ENCODE measurements at places on chromosomes 5 and 9.

GRCh38 chr5:79694183-79694582 is 4.5 kb downstream of the CMYA5 start:
- no peak for DNase-seq

- DNase-seq = no peak
These were observed 294.6 kb upstream of the SLC24A2 start for GRCh38 chr9:20083390-20083789.

- DNase-seq = no peak
These were observed 2.4 kb downstream of the BBLN start for GRCh38 chr9:128162215-128163026.

DNA sequence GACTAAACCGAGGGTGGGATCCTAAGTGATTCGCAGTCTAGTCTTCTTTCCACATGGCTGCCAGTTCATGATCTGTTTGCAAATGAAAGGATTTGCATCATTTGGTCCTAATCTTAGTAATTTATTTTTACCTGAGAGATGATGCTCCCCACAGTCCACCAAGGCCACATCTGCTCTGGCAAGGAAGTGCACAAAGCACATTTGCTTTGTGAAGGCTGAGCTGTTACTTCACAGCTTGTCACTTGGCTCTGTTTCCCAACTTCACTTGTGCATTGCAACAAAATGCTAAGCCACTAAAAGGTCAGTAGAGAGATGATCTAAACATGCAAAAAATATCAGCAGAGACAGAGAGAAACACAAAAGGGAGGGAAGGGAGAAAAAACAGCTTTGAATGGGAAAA is 128.5 kb upstream of the VLDLR start:
- DNase-seq = no peak

- no peak for DNase-seq
These were observed 10.8 kb downstream of the OR13J1 start for GRCh38 chr9:35859310-35859989.

GRCh38 chr5:126460977-126461376 is 37.8 kb downstream of the GRAMD2B start:
- no peak for DNase-seq

- peak; percentile 65 for DNase-seq
These were observed 79.2 kb upstream of the HSPA9 start for GRCh38 chr5:138654281-138654867.

DNA sequence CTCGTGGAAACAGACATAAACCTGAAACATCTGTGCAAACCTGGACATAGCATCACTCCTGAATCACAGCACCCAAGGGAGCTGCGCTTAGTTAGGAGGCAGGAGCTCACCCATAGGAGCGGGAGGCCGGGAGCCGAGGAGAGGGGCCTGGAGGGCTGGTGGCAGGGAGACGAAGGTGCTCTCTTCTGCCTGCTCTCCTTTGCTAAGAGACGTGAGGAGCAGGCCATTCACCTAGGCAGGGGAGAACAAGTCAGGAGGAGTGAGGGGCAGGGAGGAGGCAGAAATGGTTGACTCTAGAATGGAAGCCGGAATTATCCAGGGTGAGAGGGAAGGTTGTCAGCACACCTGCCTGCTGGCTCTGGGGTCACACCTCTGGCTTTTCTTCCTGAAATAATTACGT is 398.4 kb upstream of the IRX2 start:
- DNase-seq = no peak

GRCh38 chr5:96340357-96340756 is 92.7 kb downstream of the PCSK1 start:
- DNase-seq = no peak

DNA sequence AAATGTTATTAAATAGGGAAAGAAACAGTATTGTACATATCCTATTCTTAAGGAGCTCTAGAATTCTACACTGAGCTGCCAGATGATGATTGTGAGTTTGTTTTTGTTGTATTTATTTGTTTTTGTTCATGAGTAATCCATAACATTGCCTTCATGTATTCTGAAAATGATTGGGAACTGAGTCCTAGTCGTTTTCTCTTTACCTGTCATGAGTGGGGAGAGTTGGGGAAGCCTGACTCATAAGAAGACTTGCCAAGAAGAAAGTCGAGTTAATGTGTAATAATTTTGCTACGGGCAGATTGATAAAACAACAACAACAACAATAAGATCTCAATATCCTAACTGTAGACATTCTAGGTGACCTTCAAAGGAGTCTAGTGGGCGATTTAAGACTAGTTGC is 103.8 kb downstream of the ANKRD55 start:
- DNase-seq = no peak

DNA sequence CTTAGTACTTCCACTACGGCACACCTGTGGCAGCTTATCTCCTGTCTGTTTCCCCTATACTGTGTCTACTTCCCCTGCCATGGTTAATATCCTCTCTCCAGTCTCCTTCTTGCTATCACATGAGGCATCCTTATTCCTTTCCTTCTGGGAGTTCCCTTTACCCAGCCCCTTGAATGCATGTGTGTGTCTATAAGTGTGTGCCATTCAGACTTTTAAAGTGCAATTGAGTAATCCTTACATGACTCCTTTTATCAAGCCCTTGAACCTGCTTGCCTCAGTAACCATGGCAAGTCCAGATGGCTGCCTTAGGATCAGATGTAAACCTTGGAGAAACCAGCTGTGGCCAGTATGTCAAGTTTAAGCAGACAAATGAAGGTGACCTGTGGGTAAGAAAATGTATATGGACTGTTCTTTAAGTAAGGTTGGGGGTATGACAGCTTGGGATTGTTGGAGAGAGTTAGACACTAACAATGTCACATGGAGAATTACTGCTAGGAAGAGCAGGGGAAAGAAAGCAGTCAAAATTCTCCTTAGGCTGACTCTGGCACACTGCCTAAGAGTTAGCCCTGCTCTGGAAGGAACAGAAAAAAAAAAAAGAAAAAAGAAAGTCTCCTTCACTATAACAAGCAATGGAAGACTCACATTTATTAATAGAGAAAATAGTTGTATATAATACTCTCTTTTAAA is 142.1 kb downstream of the HINT1 start:
- DNase-seq = no peak

DNA sequence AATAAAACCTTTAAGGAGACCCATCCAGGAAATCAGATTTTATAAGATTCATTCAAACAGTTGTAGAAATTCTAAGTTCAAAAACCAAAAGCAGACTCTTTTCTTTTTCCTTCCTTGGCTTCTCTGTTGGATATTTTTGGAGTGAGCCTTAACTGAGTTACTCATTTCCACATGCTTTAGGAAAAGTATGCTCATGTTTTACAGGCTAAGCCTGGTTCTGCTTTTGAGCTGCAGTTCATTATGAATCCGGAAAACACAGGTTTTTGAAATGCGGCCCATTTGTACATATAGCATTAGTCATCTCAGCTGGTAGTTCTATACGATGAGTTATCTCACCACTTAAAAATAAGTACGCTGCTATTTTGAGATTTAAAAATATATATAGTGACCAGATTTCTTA is 156.6 kb upstream of the DMRT1 start:
- DNase-seq = no peak

- no peak for DNase-seq
These were observed 10.5 kb downstream of the LHX6 start for GRCh38 chr9:122218071-122218934.

GRCh38 chr5:139910901-139911300 is 115.3 kb downstream of the PSD2 start:
- DNase-seq = no peak

DNA sequence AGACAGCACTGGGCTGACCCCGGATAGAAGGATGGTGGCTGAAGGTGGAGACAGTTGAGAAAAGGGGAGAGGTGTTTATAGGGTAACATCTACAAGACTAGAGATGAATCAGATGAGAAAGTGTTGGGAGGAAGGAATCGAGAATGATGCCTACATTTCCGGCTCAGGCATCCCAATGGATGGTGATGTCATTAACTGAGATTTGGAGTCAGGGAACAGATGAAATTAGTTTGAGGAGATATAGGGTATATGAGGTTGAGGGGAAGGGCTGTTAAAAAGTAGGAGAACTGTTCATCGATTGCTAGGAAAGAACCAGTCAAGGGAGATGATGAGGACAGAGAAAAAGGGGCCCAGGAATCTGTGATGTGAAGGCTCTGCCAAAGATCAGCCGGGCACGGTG is 24.7 kb upstream of the IQGAP2 start:
- DNase-seq = no peak

DNA sequence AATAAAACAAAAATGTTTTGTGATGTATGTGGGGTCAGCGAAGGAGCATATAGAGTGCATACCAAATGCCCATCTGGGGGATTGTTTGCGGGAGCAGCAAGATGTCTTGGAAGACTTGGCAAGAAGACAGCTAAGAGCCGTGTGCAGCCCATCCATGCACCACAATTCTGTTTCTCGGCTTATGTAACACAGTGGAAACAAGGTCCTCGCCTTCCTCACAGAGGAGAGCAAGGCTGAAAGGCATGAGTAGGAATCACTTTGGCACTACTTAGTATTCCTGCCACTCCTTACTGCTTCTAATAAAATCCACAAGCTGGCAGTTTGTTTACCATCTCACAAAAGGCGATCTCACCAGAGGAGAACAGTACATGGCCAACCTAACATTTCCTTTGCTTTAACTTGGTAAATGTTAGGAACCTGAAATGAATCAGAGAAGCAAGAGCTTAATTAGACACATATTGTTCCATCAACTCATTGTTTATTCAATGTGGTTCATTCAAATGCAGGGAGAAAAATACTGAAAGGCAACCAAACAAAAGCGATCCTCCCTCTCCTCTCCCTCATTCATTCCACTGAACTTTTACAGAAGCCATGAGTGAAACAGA is 648.1 kb downstream of the ACTL7B start:
- no peak for DNase-seq

DNA sequence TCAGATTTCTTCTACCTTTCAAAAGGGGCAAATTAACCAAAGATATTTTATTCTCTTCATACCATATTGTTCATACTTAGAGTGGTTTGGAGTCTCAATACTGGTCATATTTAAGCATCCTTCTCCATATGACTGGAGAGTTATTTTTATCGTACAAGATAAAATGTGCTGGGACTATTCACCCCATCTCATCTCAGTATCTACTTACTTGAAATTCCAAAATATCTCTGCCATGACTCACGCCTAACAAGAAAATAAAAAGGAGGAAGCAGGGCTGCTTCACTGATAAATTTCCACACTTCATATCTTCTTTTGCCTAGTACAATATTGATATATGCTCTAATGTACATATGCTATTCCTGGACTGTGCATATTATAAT is 277.9 kb upstream of the CDH9 start:
- no peak for DNase-seq

- no peak for DNase-seq
These were observed 140.0 kb downstream of the EPB41L4A start for GRCh38 chr5:112279082-112279481.

DNA sequence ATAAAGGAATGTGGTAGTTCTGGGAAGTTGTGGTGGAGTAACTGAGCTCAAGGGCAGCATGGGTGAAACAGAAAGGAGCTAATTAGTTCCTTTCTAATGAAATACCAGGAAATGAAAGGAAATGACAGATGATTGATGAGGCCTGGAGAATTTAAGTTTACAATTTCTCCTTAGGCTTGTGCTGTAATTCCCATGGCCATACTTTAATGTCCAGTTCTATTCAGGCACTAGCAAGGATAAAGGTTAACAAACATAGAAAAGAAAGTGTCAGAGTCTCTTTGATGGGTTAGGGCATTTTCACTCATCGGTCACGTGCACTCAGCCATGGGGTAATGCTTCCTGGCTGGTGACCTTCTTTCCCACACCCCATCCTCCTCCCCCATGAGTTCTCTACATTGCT is 70.3 kb downstream of the CTSL start:
- DNase-seq = no peak

DNA sequence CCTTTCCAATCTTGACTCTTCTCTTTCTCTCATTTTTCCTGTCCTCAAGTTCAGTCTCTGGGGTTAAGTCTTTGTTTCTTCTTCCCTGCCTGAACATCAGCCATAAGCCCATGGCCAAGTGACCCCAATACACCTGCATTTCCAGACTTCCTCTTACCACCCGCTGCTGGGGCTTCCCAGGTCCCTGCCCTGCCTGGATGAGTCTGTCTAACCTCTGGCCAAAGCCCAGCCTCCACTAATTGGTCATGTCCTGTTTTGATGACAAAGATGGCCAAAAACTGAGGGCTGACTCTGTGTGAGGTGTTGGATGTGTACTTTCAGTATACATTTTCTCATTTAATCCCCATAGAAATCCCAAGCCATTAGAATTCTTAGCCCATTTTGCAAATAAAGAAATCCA is 47.3 kb downstream of the SH3TC2 start:
- DNase-seq = no peak

DNA sequence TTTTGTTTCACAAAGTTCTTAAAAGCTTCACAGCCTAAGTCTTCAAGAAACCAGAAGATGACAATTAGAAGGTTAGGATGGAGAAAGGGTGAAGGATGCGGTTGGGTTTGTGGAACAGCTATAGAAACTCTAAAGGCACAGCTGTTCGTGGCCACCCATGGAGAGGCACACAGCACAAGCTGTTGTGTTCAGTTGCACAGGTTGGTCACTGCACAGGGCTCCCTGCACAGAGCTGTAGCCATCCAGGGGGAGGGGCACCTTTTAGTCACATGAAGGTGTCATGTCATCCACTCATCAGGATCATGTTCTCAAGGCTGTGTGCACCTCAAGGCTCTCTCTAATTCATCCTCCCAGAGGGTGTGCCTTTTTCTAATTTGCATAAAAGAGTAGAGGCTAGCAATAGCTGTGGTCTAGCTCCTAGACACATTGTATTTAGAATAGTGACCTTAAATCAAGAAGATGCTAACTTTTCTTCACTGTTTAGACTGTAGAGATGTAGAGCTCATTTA is 5.0 kb upstream of the RASGRF2 start:
- no peak for DNase-seq

DNA sequence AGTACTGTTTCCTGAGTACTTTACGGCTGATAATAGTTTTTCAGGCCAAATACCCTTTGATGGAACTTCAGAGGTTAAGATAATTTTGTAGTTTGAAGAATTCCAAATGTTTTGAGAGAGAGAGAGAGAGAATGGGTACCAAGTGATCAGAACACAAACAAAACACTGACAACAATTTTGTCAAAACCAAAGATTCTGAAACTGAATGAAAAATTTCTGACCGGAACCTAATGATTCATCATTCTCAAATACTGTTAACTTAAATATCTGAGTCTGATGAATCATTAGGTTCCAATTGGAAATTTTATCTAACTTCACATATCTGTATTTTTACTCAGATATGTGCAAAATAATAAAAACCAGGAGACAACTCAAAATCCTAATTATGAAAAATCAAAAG is 4.0 kb downstream of the LMBRD2 start:
- DNase-seq = no peak

GRCh38 chr5:151094852-151095245 is 14.0 kb upstream of the TNIP1 start:
- no peak for DNase-seq

GRCh38 chr5:139094154-139095131 is 103.7 kb downstream of the SIL1 start:
- no peak for DNase-seq

Measured in stimulated activated CD4-positive, alpha-beta T cell treated with anti-CD3 and anti-CD28 coated beads, Interleukin-15, amount 100 ng/mL, for 48 hours (primary cell).